ENCODE measurements at places on chromosomes 11 and 22. TPM values are rescaled to one million over a fixed set of nuclear protein-coding genes. Genes with fewer than 3 reads are reported as not detected.

DNA sequence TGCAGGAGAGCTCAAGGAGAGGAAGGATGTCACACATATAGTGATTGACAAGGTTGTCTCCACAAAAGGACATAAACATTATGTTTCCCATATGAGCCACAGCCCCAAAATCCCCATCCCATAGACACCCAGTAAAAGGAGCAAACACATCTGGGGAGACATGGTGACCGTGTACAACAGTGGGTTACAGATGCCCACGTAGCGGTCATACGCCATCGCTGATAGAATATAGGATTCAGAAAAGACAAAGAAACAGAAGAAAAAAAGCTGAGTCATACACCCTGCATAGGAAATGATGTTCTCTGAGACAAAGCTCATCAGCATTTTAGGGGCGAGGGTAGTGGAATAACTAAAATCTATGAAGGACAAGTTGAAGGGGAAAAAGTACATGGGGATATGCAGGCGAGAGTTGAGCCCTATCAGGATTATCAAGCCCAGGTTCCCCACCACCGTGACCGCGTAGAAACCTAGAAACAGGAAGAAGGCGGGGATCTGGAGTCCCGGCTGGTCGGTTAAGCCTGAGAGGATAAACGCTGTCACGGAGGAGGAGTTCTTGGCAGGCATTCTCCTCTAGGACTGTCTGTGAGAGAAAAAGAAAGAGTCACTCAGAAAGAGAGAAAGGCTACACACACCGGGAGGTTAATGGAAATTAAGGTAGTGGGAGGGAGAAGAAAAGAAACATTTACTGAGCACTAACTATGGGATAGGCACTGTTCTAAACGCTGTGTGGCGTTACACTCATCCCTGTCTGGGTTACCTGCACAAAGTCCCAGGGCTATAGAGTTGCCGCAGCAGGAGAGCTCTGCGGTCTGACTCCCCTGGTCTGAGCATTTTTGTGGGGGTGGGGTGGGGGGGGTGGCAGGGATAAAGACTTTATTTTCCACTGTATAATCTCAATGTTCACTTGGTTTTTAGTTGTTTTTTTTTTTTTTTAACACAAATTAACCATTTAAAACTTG, 36.1 kb upstream of the OR8B8 start:
- no peak for DNase-seq

DNA sequence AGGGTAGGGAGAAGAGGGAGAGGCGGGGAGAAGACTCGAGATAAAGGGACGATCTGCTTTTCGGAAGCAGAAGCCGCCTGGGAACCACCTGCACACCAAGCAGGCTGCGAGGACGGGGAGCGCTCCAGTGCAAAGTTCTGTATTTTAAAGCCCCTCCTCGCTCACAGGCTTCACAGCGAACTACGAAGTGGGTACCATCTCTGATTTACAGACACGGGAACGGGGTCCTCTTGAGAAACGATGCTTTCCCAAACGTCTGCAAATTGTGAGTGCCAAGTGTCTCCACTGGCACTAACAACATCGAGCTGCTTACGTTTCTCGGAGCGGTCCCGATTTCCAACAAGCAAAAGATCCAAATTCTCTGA, 700 bp upstream of the STX3 start:
- DNase-seq = no peak

DNA sequence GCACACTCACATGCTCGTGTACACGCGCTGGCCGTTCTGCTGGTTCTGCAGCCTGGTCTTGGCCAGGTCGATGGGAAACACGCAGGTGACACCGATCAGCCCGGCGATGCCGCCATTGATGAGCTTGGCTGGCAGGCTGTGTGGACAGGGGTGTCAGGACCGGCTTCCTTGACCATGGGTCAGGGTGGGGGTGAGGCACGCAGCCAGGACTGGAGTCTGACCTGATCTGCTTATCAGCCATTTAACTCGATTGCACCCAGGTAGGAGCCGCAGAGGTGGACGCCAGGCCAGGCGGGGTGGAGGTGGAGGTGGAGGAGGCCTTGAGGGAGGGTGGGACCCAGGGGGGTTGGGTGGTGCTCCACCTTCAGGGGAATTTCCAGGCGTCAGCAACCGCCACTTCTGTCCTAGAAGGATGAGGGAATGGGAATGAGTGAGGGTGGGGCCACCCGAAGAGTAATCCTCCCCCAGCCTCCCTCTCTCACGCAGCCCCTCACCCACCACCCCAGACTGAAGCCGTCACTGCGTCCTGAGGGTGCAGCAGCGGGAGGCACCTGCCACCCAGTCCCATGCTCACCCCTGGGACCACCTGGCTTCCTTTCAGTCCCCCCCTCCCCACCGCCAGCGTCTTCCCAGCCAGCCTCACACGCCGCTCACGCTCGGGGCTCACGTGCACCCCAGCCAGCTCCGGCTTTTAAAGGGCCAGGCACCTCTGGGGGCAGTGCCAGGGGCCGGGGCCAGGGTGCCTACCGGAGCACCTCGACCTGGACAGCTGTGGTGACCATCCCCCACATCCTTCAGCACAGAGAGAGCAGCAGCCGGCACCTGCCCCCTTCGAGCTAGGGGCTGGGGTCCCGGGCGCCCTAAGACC, 3.1 kb downstream of the SLC25A22 start:
- DNase-seq = no peak

DNA sequence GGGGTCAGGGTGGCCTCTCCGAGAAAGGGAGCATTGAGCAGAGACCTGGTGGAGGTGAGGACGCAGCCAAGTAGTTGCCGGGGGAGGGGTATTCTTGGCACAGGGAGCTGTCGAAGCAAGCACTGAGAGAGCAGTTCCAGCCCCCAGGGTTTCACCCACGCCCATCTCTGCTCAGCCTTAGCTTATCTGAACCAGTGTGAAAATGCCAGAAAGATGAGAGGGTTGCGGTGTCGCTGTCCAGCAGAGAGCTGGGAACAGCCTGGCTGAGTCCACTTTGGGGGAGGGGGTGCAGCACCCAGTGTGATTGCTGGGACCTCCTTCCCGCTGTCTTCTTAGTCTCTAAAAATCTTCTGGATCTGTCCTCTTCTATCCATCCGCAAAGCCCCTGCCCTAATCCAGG, 123.3 kb upstream of the TBCEL start:
- DNase-seq = no peak

DNA sequence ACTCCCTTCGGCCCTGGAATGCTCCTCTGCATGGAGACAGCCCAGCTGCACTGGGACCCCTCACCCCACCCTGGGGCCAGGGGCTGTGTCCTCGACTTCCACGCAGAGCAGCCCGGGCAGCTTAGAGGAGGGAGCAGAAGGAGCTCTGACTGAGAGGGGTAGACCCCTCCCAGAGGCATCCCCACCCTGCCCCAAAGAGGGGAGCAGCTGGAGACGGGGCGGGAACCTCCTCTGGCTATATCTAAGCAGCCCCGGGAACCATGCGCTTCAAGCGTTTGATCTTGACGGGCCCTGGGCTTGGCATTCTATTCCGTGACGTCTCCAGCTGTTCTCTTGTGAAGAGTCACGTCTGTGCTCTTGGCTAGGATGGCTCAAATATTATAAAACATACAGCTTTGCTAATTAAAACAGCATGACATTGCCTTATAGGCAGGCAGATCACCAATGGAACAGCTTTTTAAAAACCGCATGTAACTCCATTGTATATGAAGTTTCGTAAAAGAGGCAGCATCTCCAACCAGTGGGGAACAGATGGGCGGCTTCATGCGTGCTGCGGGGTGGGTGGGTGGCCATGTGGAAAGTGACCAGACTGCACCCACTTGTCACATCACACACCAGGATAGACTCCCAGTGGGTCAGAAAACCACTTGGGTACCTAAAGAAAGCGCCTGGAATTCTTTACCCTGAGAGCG, 7.7 kb downstream of the KCNQ1 start:
- DNase-seq = no peak

- DNase-seq = no peak
These were observed 29.0 kb downstream of the CSNK2A3 start for GRCh38 chr11:11324090-11324489.

Gene DNAJC4
- 42.1 TPM for polyA plus RNA-seq

- no peak for DNase-seq
These were observed 13.7 kb downstream of the FAM118B start for GRCh38 chr11:126225295-126225665.

Gene PLEKHB1
- 0.29 TPM for polyA plus RNA-seq

- DNase-seq = no peak
These were observed 72.3 kb upstream of the POU2AF2 start for GRCh38 chr11:111173221-111173620.

GRCh38 chr11:120815319-120816100, 208.4 kb upstream of the TBCEL start:
- no peak for DNase-seq

DNA sequence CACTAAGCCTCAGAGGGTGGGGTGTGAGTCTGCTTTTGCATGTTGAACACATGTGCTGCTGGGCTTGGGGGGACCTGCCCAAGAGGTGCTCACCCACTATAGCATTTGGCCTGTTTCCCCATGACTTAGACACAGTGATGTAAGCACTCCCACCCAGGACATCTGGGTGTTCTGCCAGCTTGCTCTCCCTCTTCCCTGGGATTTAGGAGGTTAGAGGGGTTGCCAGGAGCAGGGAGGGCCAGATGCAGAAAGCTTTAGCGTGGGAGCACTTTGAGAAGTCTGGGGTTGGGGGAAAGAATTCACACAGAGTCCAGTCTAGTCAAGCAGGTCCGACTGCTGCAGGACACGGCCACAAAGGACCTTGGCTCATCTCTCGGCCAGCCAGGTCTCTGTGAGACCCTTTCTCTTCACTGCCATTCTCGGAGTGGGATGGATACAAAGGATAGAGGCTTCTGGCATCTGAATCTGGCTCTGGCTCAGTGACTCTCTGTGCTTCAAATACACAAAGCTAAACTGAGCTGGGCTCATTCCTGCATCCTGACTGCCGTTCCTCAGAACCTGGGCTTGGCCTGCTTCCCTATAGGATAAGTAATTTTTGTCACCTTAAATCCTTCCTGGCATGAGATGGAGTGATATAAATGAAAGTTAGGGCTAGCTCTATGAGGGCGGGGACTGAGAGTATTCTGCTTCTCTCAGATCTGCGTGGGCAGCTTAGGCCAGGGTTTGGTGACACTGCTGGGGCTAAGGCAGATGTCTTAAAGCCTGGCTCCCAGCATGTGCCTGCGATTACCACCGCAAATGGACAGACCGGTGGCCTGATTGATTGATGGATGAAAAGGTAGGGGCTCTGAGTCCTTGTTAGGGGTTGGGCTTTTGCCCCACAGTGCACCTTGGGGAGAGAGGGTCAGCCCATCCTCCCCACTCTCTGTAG, 14.5 kb downstream of the USP2 start:
- no peak for DNase-seq

DNA sequence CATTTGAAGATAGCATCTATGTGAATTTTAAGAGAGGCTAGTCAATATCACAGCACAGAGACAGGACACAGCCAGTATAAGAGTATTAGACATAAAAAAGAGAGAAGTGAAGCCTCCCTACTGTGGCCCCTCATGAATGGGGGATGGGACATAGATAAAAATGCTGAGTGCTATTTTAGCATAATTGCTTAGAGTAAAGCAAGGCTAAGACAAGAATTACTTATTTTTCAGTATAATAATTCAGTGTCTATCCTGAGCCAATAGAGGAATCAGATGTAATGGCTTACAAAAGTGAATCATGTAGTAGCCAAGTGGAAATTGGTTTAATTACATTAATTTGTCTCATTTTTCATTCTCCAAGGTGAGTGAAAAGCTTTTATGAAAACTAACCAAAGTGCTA, 419.5 kb downstream of the NELL1 start:
- DNase-seq = no peak

GRCh38 chr11:92759571-92760214, 209.8 kb upstream of the MTNR1B start:
- no peak for DNase-seq

Gene ZP1
- 0.67 TPM for polyA plus RNA-seq

Gene SHISAL1
- 0.28 TPM for polyA plus RNA-seq

Gene SYT13
- not detected for polyA plus RNA-seq

Gene AMOTL1
- polyA plus RNA-seq = 21.5 TPM

GRCh38 chr11:81840380-81840779, 893.3 kb downstream of the FAM181B start:
- no peak for DNase-seq

Gene MMP1
- polyA plus RNA-seq = 349 TPM

Gene HTR3B
- polyA plus RNA-seq = not detected

Gene E2F8
- 2.0 TPM for polyA plus RNA-seq

- no peak for DNase-seq
These were observed 195 bp upstream of the CREB3L1 start for GRCh38 chr11:46277313-46277621.

Gene HPX
- polyA plus RNA-seq = 0.82 TPM

DNA sequence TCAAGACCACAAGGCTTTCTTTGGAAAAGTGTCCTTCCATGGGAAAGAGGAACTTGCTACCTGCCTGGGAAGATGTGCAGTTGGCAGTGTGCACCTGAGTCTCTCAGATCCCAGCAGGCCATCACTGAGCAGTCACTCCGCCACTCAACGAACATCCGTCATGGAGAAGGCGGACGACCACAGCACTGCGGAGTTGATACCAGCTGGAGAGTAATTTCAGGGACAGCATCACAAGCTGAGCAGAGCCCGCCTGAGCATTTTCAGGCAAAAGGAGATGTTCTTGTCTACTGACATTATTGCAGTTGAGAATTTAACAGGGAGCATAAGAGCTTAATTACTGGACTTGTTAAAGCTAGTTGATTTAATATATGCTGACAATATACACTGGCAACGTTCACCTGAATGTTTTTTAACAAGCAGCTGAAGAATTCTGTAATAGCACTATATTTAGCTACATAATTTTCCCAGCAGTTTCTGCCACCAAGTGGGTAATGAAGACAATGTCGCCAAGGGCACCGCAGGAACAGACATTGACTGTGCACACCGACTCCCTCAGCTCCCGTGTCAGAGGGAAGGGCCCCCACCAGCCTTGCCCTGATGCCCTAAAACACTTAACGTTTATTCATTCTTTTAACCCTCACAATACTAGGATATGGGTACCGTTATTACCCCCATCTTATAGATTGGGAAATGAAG, 52.4 kb upstream of the ARFGAP3 start:
- no peak for DNase-seq

GRCh38 chr11:44618561-44619425, 53.3 kb downstream of the CD82 start:
- no peak for DNase-seq

GRCh38 chr22:49295851-49296560, 531.7 kb downstream of the BRD1 start:
- DNase-seq = no peak
